A172 (cell line): ENCODE measurements at places on chromosomes 4 and X. TPM values are rescaled to one million over a fixed set of nuclear protein-coding genes. Genes with fewer than 3 reads are reported as not detected.

The CT45A5 gene
- total RNA-seq: not detected in 2 replicates

The GPRASP3 gene
- 0.71 and 0.86 TPM in 2 replicates for total RNA-seq

The SERPINA7 gene
- total RNA-seq: not detected in 2 replicates

The NR3C2 gene
- 1.3 and 3.3 TPM in 2 replicates for total RNA-seq

The F8A1 gene
- 13.2 and 13.3 TPM in 2 replicates for total RNA-seq

The SLC10A7 gene
- 5.7 and 6.7 TPM in 2 replicates for total RNA-seq

The ARHGEF38 gene
- not detected in 2 replicates for total RNA-seq

The PCDH10 gene
- 14.1 and 18.9 TPM in 2 replicates for total RNA-seq

The RTL3 gene
- total RNA-seq: not detected in 2 replicates

The SLC49A3 gene
- 0.26 and 0.81 TPM in 2 replicates for total RNA-seq

The BBS12 gene
- 3.3 and 5.2 TPM in 2 replicates for total RNA-seq

The SCML1 gene
- 24.9 and 26.4 TPM in 2 replicates for total RNA-seq

The EFNB1 gene
- 6.7 and 8.3 TPM in 2 replicates for total RNA-seq

The CPE gene
- 8.2 and 10.3 TPM in 2 replicates for total RNA-seq
